Dorsolateral prefrontal cortex (tissue), 122 donors: ENCODE measurements at places on chromosomes 7 and 10.

- no peak for DNase-seq
These were observed 82.2 kb downstream of the FAM107B start for GRCh38 chr10:14692344-14693076.

DNA sequence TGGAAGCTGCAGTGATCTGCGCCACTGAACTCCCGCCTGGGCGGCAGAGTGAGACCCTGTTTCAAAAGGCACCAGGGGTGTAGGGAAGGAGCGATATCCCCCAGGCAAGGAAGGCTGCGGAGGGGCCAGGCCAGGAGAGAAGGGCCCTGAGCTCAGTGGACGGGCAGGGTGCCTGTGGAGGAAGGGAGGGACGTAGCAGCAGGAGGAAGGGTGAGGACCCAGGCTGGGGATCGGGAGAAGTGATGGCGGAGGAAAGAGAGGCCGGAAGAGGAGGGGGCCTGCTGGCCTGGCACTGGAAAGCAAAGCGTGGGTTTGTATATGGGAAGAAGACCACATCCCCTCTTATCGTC, 45.6 kb downstream of the ALOX5 start:
- no peak for DNase-seq

DNA sequence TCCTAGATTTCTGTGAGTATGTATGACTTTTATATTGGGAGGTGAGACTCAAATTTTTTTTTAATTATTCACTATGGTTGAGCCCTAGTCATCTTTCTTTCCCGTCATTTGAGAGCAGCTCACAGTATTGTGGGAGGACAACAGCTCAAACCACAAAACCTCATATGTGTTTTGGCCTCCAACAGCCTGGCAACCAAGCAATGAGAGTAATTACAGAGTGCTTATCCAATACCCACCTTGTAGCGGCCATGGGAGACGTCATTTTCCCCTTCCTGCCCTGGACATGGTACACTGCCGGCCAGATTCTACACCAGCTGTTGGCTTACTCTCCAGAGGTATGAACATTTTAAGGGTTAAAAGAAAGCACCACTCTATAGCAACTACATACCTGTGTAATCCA, 49.1 kb downstream of the DOCK4 start:
- DNase-seq: no peak

DNA sequence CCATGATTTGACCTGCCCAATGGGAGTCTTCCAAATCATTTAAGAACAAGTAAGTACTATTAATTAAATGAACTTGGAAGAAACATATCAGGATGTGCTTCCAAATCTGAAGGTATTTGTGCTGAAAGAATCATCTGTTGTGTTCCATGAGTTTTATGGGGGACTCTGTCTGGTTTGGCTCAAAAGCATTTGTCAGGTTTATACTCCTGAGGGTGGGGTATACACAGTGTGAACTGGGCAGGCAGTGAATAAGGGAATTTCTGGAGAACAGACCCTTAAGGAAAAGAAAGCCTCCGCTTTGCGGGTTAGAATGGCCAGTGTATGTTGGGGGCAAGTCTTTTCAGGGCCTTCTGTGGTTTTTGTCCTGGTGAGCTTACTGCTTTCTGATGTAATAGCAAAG, 29.9 kb downstream of the TCF7L2 start:
- DNase-seq: no peak

- no peak for DNase-seq
These were observed 65.2 kb downstream of the PFKFB3 start for GRCh38 chr10:6267941-6268340.

DNA sequence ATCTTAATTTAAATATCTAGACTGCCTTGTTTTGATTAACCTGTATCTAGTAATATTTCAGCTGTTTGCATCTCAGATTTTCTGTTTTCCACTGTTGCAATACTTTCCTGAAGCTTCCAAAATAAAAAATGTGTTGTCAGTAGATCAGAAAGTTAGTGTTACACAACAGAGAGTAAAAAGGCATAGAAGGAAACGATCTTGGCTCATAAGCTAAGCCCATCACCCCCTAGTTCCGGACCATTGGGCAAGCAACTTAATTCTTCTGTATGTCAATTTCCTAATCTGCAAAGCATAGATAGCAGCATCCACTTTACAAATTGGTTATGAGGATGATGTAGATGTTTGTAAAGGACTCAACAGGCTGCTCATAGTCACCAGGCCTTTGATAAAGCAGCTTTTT, 4.4 kb downstream of the PON3 start:
- DNase-seq: no peak

DNA sequence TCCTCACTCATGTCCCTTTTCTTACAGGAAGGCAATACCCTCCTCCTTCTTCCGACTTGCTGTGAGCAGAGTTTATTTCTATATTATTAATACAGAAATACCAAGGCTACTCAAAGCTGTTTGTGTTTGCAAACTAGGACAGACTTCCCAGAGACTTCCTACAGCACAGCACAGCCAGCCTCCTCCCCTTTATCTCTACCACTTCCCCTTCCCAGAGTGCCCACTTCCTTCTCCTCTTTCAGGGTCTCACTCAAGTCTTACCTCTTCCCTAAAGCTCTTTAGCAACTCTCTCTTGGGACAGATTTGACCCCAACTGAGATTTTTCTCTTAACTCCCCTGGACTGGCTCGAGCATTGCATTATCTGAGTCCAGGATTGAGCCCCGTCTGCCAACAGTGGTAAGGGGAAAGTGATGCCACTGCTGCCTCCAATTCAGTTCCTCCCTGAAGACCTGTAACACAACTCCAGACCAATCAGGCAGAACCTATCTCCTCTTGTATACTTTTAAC, 5.5 kb upstream of the LRGUK start:
- no peak for DNase-seq
